ENCODE measurements at places on chromosomes 7 and 10. TPM values are rescaled to one million over a fixed set of nuclear protein-coding genes. Genes with fewer than 3 reads are reported as not detected.

GPR15LG gene
- total RNA-seq, result not detected

ADCYAP1R1 gene
- total RNA-seq, result under 0.01 TPM

HABP2 gene
- total RNA-seq, result not detected

GNAT3 gene
- not detected for total RNA-seq

ZNF853 gene
- 3.8 TPM for total RNA-seq

EPDR1 gene
- 0.42 TPM for total RNA-seq

Data from mononuclear cell (primary cell).